NT2/D1 (cell line): ENCODE measurements at places on chromosomes 12 and 14.

DNA sequence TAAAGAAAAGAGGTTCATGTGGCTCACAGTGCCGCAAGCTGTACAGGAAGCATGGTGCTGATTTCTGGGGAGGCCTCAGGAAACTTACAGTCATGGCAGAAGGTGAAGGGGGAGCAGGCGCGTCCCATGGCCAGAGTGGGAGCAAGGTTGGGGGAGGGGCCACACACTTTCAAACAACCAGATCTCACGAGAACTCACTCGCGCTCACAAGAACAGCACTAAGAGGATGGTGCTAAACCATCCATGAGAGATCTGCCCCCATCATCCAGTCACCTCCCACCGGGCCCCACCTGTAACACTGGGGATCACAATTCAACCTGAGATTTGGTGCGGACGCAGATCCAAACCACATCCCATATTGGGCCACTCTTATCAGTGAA, 80.5 kb downstream of the CCDC92 start:
- no peak for DNase-seq

- no peak for DNase-seq
Measured at GRCh38 chr12:18552829-18553228, 185.0 kb downstream of the PLCZ1 start.

DNA sequence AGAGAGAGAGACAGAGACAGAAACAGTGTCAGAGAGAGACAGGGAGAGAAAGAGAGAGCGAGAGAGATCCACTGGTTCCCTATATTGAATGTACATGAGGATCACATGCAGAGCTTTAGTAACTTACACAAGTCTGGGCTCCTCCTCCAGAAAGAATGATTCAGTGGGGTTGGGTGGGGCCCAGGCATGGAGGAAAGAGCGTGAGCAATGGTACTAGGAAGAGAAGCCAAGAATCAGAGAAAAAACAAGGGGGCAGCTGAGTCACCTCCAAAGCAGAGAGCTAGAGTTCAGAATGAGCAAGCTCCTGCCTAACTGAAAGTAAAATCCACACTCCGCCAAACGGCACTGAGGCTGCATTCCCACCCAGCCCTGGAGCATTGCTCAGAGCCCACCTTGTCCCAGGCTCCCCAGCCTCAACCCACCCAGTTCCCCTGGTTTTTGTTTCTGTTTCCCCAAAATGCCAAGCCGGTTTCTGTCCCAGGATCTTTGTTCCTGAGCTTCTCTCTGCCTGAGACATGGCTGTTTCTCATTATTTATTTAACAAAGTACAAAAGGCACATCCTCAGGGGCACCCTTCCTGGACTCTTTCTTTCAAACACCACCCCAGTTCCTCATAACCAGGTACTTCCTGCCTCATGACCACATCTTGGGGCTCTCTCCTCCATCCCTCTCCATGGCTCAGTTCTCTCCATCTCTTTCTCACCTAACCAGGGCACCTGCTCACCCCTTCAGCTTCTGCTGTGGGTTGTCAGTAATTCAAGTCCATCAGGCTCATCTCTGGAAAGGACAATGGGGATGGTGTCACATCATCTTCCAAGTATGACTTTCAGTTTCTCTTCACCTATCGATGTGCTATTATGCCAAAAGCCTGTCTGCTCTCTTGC, 670.3 kb upstream of the TBX3 start:
- no peak for DNase-seq

- no peak for DNase-seq
Measured at GRCh38 chr12:92036771-92037453, 108.7 kb downstream of the BTG1 start.
